ENCODE measurements at places on chromosomes 13 and 19.

DNA sequence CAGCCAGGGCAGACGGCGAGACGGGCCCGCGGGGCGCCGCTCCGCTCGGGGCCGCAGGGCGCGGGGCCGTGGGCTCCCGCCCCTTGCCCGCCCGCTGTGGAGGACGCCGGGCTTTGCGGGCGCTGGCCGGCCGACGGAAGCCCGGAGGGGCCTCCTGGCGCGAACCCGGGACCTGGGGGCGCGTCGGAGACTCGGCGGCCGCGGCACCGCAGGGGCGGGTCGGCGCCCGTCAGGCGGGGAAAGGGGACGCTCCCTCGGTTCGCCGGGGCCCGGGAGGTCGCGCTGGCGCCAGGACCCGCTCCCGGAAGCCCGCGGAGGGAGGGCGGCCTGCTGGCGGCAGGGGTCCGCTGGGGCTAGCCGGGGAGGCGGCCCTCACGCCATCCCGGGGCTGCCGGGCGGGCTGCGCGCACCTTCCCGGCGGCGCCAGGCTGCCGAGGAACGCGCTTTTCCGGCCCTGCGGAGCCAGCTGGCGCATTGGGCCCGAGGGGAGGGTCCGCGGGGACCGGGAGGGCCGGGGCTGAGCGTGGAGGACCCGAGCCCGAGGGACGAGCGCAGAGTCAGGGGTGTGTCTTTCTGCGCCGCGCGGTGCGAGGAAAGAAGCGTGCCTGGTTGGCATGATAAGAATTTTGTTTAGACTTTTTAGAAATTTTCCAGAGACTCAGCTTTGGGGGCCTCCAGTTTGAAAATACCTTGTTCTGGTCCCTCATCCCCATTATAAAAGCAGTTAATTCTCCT is 511 bp downstream of the GARRE1 start:
- DNase-seq, result no peak

GRCh38 chr19:16684216-16684615 is 23.3 kb downstream of the TMEM38A start:
- no peak for DNase-seq

DNA sequence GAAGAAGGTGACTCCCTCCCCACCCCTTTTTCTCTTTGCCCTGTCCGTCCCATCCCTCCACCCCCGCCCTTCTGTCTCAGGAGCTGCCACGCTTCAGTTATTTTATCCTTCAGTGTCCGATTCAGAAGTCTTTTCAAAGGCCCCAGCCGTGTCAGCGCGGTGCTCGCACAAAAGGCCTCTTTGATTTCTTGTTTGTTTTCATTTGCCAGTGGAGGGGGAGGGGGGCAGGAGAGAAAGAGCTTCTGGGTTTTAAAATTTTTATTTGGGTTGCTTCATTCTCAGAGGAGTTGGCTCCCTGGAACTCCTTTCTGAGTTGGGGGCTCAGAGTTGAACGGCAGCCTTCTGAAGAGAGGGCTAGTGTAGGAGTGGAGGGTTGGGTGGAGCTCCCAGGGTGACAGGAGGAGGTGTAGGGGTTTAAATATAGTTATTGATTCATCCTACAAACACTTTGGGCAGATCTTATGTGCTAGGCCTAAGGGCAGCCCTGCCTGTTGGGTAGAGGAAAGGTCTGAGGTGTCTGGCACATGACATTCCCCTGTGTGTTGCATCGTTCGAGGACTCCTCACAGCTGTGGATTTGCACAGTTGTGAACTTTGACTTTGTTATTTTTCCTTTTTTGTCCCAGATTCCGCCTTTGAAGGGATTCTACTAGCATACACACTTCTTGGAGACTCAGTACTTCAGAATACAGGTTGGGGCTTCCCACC is 36.8 kb downstream of the NFIX start:
- no peak for DNase-seq

GRCh38 chr19:2770055-2771013 is 12.7 kb downstream of the SGTA start:
- no peak for DNase-seq

DNA sequence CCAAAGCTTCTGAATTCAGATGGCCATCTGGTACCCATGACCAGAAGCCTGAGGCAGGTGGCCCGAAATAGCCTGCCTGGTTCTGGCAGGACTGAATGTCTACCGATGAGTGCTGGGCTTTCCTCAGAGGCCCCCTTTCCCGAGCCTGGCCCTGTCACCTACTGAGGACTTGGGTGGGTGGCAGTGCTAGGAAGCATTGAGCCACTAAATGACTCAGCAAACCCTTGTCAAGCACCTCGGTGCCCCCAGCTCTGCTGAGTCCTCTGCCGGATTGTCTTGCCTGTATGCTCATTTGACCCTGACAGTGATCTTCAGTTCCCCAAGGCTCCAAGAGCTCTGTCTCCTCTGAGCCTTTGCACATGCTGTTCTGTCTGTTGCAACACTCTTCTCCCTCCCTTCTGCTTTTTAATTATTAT is 17.9 kb downstream of the PPP1R37 start:
- DNase-seq, result no peak

GRCh38 chr13:26719356-26719945 is 41.1 kb downstream of the GPR12 start:
- peak; percentile 39 for DNase-seq

GRCh38 chr19:3369337-3370213 is 3.2 kb downstream of the NFIC start:
- peak; percentile 65 for DNase-seq

DNA sequence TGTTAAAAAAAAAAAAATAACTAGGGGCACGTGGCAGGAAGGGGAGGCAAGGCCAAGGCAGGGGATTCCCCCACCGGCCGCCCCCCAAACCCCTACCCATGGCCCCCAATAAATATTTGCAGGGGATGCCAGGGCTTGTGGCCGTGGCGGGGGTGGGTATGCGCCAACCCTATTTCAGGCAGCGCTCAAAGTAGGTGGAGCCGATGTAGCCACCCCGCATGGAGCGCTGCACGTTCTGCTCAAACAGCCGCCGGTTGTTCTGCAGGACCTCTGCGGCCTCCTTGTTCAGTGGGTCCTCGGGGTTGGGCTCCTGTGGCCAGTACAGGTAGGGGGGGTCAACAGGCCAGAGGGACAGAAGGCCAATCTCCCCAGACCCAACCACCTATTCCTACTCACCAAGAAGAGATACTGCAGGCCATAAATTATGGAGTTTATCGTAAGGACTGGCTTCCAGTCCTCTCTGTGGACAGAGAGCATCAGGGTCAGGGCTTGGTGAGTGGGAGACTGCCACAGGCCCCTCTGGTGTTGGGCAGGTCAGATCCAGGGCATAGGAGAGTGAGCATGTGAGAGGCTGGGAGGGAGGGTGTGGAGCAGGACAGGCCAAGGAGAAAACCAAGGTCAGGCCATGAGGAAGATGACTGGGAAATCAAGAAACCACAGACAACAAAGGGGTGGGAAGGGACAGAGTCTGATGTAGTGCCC is 1.2 kb upstream of the CHMP2A start:
- DNase-seq, result no peak

GRCh38 chr13:110092831-110093247 is 214.1 kb downstream of the COL4A1 start:
- DNase-seq, result no peak

- peak; percentile 38 for DNase-seq
These were observed 1.9 kb upstream of the VASP start for GRCh38 chr19:45505151-45505995.

GRCh38 chr19:14265290-14266036 is 59.5 kb upstream of the ADGRL1 start:
- no peak for DNase-seq

DNA sequence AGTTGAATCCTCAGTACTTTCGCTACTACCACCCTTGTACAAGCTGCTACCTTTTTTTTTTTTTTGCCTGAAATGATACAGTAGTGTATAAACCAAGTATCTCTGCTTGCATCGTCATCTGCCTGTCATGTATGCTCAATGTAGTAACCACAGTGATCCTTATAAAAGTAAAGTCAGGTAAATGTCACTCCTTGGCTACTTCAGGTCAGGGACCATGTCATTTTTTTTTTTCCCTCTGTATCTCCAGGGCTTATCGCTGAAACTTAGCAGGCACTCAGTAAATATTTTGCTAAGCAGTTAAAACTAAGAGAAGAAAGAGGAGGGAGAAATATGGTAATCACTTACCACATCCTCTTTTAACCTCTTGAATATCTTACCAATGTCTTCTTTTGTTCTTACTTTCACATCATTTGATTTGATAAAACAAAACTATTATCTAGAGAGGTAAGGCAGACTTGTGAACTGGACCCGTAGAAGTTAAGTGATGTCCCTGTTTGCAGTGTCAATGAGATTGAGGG is 96.8 kb upstream of the KLF12 start:
- DNase-seq, result no peak

DNA sequence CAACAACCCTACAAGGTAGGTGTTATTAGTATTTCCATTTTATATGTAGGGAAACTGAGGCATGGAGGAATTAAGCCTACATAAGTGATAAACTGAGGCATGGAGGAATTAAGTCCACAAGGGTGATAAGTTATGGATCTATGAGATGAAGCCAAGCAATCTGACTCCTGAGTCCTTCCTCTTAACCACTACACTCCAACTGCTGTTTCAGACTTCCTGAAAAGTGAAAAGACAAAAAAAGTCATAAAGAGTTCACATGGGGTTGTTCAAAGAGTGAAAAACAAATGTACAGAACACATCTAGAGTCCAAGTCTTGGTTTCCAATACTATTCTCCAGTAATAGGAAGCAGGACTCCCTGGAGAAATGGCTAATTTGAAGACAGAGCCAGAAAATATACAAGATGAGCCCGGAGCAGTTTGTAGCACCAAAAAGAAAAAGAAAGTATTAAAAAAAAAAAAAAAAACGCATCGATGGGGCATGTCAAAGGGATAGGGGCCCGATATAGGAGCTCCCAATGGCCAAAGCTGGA is 12.1 kb downstream of the CRYL1 start:
- DNase-seq, result no peak

DNA sequence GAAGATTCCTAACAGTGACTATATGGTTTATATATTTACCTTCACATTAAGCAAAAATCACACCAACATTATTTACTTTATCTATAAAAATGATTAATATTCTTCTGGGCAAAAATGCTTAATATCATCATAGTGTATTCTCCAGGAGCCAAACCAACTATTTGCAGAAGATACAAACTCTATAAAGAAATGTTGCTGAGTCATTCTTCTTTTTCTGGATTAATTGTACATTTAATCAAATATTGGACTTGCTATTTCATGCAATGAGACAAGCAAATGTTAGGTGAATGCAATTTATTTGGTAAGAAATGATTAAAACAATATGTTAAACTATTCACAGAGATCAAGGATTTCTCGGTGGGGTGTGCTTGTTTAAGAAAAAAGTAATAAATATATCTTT is 1075.8 kb downstream of the PCDH9 start:
- DNase-seq, result no peak

GRCh38 chr13:68584776-68585175 is 1354.6 kb upstream of the PCDH9 start:
- DNase-seq, result no peak

GRCh38 chr19:574658-575526 is 2.5 kb downstream of the BSG start:
- no peak for DNase-seq

DNA sequence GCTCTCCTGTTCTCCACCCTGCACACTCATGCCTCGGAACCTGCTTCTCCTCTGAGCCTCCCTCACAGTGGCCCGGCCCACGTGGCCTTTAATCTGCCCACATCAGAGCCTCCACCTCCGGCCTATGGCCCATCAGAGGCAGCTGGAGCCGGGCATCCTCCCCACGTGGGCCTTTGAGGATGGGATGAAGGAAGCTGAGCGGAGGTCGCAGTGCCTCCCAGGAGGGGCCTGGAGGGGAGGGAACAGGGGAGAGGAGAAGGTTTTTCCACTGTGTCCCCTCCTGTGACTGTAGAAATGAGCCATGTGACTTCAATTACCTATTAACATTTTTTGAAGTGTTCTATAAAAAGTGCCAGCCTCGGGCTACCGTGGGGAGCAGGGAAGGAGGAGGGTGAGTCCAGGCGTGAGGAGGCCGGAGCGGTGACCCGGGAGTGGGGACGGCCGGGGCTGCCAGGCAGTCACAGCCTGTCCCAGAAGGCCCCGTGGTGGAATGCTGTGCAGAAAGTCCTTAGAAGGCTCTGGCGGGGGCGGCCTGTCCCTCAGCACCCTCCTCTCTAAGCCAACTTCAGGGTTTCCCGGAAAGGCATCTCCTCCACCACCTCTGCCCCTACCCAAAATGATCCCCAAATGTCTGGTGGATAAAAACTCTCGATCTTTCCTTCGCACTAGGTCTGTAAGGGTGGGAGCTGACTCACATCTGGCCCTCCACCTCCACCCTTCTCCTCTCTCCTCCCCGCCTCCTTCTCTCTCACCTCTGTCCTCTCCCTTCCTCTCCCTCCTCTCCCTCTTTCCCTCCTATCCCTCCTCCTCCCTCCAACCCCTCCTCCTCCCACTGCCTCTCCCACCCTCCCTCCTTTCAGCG is 24.8 kb upstream of the SLC1A5 start:
- no peak for DNase-seq

- no peak for DNase-seq
These were observed 4.5 kb upstream of the ZNF175 start for GRCh38 chr19:51566489-51567100.

DNA sequence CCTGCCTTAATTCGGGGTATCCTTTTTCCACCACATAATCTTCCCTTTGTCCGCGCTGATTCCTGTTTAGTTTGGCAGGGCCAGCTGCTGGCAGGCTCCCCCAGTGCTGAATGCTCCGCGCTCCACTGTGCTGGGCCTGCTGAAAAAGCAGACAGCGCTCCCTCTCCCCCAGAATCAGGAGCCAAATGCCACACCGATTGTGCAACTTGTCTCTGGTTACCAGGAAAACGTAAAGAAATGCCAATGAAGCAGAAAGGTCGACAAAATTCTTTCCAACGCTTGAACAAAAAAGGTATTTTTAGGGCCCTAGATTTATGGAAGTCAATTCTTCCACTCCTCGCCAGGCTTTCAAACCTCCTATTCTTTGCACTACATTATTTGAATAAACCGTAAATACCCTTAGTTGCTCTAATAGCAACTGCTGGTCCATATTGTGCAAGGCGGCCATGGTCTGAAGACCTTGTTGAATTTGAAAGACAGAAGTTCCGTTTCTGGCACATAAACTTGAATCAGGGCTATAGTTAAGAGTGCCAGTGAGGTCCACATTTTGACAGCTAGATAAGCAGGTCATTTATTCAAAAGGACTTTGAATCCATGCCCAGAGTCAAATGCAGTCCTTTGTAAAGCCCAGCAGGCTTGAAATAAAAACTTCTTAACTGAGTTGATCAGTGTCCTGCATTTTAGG is 206.7 kb upstream of the RFC3 start:
- no peak for DNase-seq

- no peak for DNase-seq
These were observed 72.1 kb downstream of the KATNAL1 start for GRCh38 chr13:30235216-30235615.
